GDM1 (cell line): ENCODE measurements at places on chromosomes 1 and 21.
A peak's percentile ranks its signal among the peaks of the same experiment; 100 is the strongest.

DNA sequence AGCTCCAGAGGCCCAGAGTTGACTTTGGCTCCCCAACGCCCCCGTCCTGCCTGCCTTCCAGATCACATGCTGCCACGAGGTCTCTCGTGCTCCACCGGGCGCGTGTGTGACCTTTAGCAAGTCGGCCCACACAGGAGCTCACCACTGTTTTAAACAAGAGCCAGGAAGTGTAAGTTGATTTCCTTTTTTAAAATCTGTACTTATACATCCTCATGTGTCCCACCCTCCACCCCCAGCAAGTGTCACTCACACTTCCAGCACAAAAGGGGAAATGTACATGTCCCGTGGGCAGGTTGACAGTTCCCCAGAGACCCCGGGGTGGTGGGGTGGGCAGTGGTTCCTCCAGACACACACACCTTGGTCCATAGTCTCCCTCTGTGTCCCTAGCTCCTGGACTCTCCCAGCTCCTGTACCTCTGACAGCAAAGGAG lies 84.4 kb downstream of the STUM start:
- no peak for DNase-seq

- DNase-seq, result no peak
Measured at GRCh38 chr1:239125027-239125426, 261.3 kb upstream of the CHRM3 start.

DNA sequence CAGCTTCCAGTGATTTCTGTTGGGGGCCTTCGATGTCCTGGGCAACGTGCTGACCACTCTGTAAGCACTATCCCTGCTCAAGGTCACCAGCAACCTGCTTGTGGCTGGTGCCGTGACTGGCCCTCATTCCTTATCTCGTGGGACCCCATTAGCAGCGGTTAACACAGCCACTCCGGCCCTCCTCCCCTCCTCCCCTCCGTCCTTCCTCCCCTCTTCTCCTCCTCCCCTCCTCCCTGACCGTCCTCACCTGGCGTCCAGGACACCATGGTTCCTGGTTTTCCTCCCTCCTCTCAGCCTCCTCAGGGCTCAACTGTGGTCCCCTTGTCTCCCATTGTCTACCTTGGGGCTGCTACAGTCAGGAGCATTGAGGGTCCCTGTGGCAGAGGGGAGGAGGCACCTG lies 157.7 kb downstream of the CAMTA1 start:
- DNase-seq, result no peak

- DNase-seq, result no peak
Measured at GRCh38 chr1:80214888-80215540, 1208.5 kb upstream of the ADGRL4 start.

- no peak for DNase-seq
Measured at GRCh38 chr1:11100149-11100493, 452 bp upstream of the EXOSC10 start.

DNA sequence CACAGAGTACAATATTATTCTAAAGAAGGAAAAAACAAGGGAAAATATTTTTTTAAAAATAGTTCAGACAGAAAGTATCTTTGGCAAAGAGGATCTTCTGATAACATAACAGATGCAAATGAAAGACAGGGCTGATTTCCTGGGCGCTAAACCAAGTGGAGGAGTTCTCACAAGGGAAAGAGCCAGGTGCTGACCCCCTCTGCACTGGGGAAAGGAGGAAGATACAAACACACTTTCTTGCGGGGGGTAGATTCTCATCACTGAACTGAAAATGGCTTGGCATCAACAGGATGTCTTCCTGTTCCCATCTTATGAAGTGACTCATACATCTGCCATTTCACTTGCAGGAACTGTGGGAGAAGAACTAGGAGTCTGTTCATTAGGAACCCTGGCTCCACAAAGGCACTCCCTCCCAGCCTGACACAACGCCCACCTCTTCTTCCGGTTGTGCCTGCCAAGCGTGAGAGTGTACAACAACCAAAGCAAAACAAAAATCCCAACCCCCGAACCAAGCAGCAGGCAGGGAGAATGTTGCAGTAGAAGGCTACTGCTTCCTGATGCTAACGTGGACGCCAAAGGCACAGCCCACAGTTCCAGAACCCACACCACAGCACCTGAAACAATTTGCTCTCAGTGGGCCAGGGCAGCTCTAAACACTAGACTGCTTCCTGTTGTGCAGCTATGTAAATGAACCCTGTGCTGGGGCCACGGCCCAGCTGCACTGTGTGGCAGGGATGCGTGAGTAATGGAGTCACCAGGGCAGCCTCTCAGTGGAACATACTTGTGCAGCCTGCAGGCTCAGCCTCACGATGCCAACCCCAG lies 51.0 kb downstream of the GADD45A start:
- DNase-seq, result no peak

GRCh38 chr21:45006536-45007095 lies 66.8 kb downstream of the SLX9 start:
- no peak for DNase-seq

DNA sequence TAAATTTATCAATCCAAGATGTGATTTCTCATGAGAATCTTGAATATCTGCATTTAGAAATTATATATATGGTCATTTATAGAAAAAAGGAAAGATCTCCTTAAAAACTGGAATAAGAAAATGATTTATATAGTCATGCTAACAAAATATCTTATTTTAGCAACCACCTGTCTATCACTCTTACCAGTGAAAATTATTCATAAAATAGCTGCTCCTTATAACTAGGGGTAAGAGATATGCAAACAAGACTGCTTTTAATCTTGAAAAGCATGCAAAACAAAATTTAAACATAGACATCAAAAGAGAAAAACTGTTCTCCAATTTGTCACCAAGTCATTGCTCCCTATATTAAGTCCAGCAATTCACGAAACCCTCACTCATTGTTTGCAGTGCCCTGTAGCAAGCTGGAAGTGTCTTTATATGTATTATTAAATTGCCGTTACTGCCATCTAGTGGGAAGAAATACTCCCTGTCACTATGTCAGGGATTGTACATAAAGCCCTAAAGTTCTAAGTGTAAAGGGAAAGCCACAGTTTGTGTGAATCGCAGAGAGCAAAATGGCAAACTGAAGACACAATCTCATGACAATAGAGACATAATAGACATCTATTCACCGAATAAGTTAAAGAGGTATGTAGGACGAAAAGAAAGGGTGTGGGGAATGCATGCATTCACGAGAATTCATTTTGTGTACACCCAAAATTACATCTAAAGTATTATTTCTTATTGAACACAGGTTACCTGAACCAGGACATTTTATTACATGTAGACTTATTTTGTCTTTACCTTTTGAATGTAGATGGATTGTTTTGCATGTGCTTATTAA lies 600.5 kb downstream of the USP25 start:
- DNase-seq, result peak; percentile 71

DNA sequence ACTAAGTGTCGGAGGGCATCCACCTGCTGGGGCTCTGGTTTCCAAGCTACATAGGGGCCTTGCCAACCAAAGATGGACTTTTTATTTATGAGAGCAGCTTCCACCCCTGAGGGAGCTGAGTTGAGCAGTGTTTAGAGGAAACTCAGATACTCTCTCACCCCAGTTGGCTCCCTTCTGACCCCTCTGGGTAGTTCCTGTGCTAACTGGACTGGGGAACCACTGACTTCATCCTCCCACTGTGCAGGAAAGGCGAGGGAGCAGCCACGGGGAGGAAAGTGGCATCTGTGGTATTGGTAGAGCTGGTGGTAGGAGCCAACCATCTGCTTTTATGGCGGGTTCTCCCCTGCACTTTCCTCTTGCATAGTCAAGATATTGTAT lies 70.4 kb downstream of the MPZL1 start:
- DNase-seq, result no peak
